ENCODE measurements at places on chromosomes 13 and 19. TPM values are rescaled to one million over a fixed set of nuclear protein-coding genes. Genes with fewer than 3 reads are reported as not detected.

The UBXN6 gene
- 60.8 TPM for total RNA-seq

The DMWD gene
- 56.3 TPM for total RNA-seq

The NLRP9 gene
- not detected for total RNA-seq

The ELSPBP1 gene
- total RNA-seq = not detected

The PSG3 gene
- total RNA-seq = not detected

The NCAN gene
- 0.80 TPM for total RNA-seq

The NLRP5 gene
- not detected for total RNA-seq

The APBA3 gene
- total RNA-seq = 25.1 TPM

The ZNF728 gene
- total RNA-seq = not detected

The ZNF560 gene
- not detected for total RNA-seq

The KLF1 gene
- total RNA-seq = not detected

The MAB21L1 gene
- 0.21 TPM for total RNA-seq

The FFAR1 gene
- 2.1 TPM for total RNA-seq
